GM12865 (cell line): ENCODE measurements at places on chromosomes 7 and 10.

DNA sequence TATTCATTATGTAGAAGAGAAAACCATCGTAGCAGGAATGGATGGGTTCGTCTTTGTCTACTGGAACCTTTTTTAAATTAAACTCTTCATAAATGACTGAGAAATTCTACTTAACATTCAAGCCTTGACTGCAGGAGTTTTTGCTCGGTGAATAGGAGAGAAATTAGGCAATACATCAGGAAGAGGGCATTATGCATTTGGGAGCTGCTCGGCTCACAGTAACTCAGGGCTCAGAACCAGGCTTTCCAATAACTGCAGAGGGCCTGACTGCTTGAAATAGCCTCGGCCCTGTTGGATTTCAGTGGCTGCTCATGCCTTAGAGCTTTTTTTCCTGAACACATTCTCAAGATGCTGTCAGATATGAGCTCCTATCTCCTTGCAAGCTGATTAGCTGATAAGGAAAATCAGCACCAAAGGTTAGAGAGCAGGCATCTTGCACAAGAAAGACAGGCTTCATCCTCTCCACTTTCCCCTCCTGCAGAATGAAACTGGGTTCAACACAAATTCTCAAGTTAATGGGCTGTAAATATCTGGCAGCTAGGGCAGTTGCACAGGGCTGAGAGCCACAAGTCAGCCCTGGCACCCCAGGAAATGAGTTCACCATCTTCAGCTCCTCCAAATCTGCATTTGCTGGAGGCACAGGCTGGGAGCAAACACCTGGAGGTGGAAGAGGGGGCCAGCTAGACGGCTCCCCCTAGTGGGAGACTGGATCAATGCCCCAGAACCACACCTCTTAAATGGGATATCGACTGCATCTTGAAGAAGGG, 24.3 kb downstream of the TECTB start:
- peak; percentile 51 for DNase-seq

GRCh38 chr7:127666602-127667001, 14.6 kb downstream of the SND1 start:
- DNase-seq = no peak

- DNase-seq = no peak
These were observed 77.0 kb upstream of the EEPD1 start for GRCh38 chr7:36076074-36076473.

DNA sequence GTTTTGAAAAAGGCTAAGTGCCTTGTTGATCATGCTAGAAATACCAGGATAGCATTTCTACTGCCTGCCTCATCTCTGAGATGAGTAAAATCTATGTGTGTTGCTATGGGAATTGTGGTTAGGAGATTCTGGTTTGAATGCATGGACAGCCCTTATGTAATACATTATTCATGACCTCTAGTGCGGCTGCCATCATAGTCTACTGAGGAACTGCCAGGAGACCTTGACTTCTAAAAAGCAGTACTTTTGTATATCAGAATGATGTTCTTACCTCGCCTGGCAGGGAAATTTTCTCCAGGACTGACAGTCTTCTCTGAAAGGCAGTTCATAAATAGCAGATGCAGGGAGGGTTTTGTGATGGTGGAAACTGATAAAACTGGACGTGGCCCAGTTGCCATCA, 248.5 kb downstream of the NSUN6 start:
- no peak for DNase-seq

- DNase-seq = peak; percentile 71
These were observed at the start of gene EFCAB10 for GRCh38 chr7:105581066-105581811. Gene EFCAB10 (minus strand): TSS chr7:105581493. CDS start chr7:105581463, 30 bp downstream.

DNA sequence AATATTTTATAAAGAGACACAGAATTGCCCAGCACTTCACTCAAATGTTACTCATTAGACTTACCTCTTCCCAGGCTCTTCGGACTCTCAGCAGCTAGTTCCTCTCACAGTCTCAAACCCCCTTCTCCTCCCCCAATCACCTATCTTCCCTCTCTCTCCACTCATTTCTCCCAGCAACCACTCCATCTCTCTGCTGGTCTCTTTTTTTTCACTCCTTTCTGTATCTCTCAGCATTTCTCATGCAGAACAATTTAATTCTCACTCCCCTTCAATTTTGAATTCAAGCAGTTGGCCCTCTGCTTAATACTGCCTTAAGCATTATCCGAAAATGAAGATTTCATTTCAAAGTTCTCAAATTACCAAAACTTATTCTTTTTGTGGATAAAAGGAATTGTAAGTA, 34.4 kb upstream of the CAV2 start:
- no peak for DNase-seq

GRCh38 chr7:141648276-141649114, 53.5 kb downstream of the DENND11 start:
- no peak for DNase-seq

DNA sequence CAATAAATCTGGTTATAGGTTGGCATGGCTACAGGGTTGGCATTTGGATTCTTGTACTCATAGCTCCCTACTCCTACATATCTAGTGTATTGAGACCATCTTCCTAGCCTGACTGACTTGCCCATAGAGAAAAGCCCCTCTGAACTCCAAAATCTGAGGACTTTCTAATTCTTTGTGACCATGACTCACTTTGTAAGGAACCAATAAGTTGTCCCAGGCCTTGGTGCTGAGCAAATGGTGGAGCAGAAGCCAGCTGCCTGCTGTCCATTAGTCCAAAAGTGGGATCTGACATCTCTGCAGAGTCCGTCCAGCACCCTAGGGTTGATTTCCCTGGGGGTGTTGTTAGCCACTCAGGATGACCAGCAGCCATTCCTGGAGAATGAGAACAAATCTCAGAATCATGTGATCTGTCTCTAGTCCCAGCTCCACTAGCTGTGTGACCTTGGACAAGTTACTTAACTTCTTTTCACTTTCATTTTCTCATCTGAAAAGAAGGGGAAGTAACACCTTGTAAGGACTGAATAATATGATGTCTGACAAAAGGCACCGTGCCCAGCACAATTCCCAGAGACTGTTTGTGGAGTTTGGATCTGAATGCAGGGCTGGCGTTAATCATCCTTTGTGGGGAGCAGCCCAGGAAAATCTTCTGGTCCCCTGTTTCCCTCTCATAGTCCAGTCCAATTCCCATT, 44.1 kb downstream of the MTURN start:
- peak; percentile 73 for DNase-seq

- no peak for DNase-seq
These were observed 39.9 kb downstream of the LDB3 start for GRCh38 chr10:86708068-86708782.

DNA sequence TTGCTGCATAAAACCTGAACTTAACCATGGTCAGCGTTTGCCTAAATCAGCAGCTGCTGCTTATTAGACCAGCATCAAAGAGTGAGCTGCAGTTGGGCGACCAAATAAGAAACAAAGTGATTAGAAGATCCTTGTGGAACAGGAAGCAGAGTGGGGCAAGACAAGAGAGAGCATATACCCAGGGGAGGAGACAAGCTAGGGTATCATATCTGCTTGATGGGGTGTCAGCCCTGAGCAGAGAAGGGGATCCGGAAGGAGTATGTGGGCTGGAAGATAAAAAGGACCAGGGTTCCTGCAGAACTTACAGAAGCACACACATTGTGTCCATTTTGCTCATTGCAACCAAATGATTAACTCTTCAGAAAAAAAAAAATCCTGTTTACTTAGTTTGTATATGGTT, 213.6 kb downstream of the CELF2 start:
- DNase-seq = peak; percentile 47

DNA sequence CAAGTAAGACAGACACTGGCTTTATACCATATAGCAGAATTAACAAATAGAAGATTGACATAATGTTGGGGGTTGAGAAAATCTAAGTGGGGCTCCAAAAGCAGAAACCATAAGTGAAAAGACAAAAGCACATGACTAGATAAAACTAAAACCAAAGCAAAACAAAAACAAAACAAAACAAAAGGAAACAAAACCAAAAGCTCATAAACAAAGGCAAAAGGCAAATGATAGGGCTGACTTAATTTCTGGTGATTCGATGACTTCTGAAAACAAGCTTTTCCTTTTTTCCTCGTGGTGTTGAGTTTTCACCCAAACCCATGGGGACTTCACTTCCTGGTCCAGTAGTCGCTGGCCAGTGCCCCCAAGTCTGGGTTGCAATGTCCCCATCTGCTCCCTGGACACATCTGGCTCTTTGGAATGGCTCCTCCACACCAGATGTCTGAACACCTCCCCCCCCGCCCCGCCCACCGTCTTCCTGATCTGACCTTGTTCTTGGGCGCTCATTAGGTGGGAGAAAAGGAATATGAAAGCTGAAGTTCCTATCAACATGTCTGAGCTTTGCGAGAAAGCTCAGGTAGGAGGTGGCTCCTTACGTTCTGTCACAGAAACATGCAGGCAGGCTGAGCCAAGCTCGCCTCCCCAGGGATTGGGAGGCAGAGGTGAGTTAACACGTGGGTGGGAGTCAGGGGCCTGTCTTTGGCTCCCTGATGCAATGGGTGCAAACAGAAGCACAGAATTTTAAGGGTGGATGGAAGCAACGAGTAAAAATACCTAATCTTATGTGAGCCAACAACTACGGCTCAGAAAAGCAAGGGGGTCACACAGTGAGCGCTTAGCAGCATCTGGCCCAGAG, 121.0 kb downstream of the NEURL1 start:
- no peak for DNase-seq

GRCh38 chr7:18508443-18509427, 13.2 kb downstream of the HDAC9 start:
- peak; percentile 75 for DNase-seq

DNA sequence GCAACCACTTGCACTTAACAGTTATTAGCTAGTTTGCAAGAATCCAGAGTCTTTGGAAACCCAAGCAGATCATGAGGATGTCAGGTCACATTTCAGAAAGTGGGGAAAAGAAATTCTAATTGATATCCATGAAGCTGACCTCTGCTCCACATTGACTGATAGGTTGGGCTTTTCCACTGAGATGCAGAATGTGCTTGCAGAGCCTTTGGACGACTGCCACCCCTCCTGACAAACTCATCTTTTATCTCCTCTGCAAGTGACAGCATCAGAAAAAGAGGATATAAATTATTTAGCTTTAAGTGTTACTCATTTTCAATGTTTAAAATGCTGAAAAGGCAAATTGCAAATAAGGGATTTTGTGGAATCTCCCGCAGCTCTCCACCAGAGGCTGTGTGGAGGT, 75.3 kb downstream of the C10orf90 start:
- DNase-seq = no peak

- peak; percentile 62 for DNase-seq
These were observed 102.1 kb upstream of the ANLN start for GRCh38 chr7:36287371-36288241.

GRCh38 chr7:96238474-96238873, 83.4 kb downstream of the SLC25A13 start:
- DNase-seq = no peak

DNA sequence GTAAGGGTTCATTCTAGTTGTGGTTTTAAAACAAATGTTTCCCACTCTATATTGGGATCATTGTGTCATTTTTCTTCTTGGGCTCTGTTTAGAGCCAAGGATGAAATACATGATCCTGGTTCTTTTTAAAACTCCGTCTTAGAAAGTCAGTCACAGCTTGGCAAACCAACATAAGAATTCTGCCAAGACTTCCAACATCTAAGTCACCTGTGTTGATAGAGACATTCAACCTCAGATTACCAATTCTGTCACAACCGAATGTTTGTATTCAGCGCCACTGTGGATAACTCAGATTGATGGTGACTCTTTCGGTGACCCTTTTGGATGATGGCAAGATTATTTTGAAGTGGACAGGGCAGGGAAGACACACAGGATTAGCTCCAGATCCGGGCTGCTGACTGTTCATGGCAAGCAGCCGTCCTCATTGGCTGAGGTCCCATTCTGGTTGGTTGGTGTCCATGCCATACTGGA, 255.4 kb downstream of the ARHGAP21 start:
- DNase-seq = no peak

DNA sequence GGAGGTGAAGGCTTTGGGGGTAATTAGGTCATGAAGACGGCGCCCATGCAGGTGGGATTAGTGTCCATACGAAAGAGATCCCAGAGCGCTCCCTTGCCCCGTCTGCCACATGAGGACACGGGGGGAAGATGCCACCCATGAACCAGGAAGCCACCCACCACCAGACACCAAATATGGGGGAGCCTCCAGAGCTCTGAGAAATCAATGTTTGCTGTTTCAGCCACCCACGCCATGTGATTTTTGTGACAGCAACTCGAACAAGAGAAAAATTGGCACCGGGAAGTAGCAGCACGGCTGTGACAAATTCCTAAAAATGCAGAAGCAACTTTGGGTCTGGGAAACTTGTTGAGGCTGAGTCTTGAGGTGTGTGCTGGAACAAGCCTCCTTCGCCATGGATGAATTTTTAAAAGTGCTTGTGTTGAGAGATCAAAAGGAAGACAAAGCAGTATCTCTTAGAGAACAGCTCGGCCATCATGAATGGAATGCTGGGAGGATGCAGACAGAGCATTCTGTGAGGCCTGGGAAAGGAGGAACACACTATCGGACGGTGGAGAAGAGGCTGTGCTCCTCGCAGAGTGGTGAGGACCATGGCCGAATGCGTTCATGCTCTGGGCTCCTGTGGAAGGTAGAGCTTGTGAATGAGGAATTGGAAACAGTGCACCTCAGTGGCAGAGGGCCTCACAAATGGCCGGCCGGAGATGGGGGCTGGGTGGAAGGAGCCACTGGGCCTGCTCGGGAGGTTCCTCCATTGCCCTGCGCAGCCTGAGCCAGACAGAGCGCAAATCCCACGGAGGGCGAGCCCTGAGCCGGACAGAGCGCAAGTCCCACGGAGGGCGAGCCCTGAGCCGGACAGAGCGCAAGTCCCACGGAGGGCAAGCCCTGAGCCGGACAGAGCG, 277.5 kb downstream of the PTPRN2 start:
- DNase-seq = no peak

GRCh38 chr10:15254808-15255648, 86.5 kb upstream of the NMT2 start:
- DNase-seq = peak; percentile 75

- DNase-seq = no peak
These were observed 35.1 kb upstream of the NPVF start for GRCh38 chr7:25263337-25263736.

DNA sequence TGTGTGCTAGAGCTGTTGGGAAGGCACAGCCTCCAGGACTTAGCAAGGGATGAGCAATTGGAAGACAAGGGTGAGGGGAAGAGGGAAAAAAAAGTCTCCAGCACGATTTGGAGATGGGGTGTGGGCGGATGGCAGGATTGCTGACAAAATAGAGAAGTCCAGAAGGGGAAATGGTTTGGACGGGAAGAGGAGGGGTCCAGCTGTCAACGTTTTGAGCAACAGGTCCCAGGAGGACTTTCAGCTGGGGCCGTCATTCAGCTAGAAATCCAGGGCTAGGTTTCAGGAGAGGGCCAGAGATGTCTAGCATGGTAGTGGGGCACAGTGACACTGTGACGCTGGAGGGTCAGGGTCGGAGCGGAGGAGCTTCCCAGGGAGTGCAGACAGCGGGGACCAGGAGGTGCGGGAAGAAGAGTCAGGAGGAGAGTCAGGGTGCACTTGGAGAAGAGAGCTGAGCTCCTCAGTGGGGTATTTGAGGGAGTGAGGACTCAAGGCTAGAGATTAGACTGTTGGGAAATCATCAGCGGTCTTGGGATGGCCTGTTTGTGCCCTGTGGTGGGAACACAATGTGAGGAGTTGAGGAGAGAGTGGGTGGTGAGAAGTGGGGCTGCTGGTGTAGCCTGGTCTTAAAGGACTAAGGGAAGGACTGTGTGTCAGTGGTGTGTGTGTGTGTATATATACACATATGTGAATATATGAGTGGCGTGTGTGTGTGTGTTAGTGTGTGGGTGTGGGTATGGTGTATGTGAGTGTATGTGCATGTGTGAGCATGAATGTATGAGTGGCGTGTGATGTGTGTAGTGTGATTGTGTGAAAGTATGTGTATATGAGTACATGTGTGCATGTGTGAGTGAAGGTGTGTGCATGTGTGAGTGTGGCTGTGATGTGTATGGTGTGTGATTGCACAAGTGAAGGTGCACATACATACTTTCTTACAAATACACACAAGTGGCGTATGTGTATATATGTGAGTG, 3.8 kb downstream of the ZYX start:
- DNase-seq = no peak

GRCh38 chr7:150375662-150376521, 3.2 kb upstream of the ZNF775 start:
- DNase-seq = peak; percentile 70
